Activated CD8-positive, alpha-beta T cell treated with anti-CD3 and anti-CD28 coated beads, Interleukin-2, amount 10 ng/mL, durations not matched to agents 7 days and 5 days (primary cell): ENCODE measurements at places on chromosomes 16 and 17. TPM values are rescaled to one million over a fixed set of nuclear protein-coding genes. Genes with fewer than 3 reads are reported as not detected.
A peak's percentile ranks its signal among the peaks of the same experiment; 100 is the strongest.

Gene RGS11
- total RNA-seq = not detected

Gene CDH8
- total RNA-seq = not detected

Gene KRTAP9-3
- total RNA-seq = not detected

Gene C17orf58
- total RNA-seq = 5.5 TPM

Gene ZNF287
- 5.9 TPM for total RNA-seq

Gene ATP1B2
- not detected for total RNA-seq

Gene MYBBP1A
- total RNA-seq = 76.7 TPM

Gene MFAP4
- total RNA-seq = not detected

Gene KRT39
- total RNA-seq = not detected

GRCh38 chr16:50458667-50459495 is 89.3 kb upstream of the NKD1 start:
- DNase-seq = no peak
- H3K4me1 ChIP-seq = peaks cover 8% of the 10 kb centered on the region
- H3K36me3 ChIP-seq = no peaks in the 10 kb centered on the region
- no peak overlapping the region for H3K4me3 ChIP-seq

DNA sequence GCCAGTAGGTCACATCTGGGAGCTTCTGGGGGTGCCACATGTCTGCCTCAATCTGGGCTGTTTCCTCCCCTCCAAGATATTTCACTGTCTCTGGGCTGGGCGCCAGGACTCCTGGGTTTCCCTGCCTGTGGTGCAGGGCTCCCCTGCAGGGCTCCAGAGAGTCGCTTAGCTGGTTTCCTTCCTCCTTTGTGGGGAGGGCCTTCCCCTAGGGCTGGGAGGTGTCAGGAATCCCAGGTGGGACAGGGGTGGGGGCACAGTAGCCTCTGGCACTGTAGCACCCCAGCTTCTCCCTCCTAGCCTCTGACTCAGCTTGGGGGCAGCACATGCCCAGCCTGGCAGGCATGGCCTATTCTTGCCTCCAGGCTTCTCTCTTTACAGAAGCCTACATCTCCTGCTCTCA is 2.6 kb downstream of the RARA start:
- DNase-seq = no peak
- H3K27ac ChIP-seq = peak overlapping the region; percentile 51
- peaks cover 23% of the 10 kb centered on the region for H3K4me1 ChIP-seq
- peaks cover 10% of the 10 kb centered on the region for H3K36me3 ChIP-seq
- H3K27me3 ChIP-seq = no peaks in the 10 kb centered on the region
- no peak overlapping the region for H3K4me3 ChIP-seq

- no peak overlapping the region for H3K4me3 ChIP-seq
- H3K27ac ChIP-seq = no peak overlapping the region
- H3K4me1 ChIP-seq = no peaks in the 10 kb centered on the region
- H3K36me3 ChIP-seq = no peaks in the 10 kb centered on the region
- no peak for DNase-seq
These were observed 17.4 kb upstream of the ZNF469 start for GRCh38 chr16:88365244-88365865.

DNA sequence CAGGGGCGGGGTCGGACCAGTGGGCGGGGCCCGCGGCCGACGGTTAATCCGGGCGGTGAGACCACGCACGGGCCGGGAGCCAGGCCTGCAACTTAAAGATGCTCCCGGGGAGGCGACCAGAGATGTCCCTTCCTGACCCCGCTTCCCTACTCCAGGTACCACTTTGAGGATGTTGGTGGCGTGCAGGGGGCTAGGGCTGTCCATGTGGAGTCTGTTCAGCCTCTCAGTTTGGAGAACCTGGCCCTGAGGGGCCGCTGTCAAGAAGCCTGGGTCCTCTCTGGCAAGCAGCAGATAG is 580 bp downstream of the RANGRF start:
- H3K27me3 ChIP-seq = no peaks in the 10 kb centered on the region
- H3K27ac ChIP-seq = peak overlapping the region; percentile 86
- peaks cover 19% of the 10 kb centered on the region for H3K36me3 ChIP-seq

GRCh38 chr17:12098568-12098967 is 77.9 kb downstream of the MAP2K4 start:
- no peaks in the 10 kb centered on the region for H3K4me1 ChIP-seq
- DNase-seq = no peak
- H3K4me3 ChIP-seq = no peak overlapping the region
- peaks cover 38% of the 10 kb centered on the region for H3K36me3 ChIP-seq
- H3K27me3 ChIP-seq = no peaks in the 10 kb centered on the region

- no peak overlapping the region for H3K4me3 ChIP-seq
- no peaks in the 10 kb centered on the region for H3K27me3 ChIP-seq
- no peaks in the 10 kb centered on the region for H3K4me1 ChIP-seq
- no peaks in the 10 kb centered on the region for H3K36me3 ChIP-seq
These were observed 137.5 kb downstream of the SDK2 start for GRCh38 chr17:73506470-73507435.

DNA sequence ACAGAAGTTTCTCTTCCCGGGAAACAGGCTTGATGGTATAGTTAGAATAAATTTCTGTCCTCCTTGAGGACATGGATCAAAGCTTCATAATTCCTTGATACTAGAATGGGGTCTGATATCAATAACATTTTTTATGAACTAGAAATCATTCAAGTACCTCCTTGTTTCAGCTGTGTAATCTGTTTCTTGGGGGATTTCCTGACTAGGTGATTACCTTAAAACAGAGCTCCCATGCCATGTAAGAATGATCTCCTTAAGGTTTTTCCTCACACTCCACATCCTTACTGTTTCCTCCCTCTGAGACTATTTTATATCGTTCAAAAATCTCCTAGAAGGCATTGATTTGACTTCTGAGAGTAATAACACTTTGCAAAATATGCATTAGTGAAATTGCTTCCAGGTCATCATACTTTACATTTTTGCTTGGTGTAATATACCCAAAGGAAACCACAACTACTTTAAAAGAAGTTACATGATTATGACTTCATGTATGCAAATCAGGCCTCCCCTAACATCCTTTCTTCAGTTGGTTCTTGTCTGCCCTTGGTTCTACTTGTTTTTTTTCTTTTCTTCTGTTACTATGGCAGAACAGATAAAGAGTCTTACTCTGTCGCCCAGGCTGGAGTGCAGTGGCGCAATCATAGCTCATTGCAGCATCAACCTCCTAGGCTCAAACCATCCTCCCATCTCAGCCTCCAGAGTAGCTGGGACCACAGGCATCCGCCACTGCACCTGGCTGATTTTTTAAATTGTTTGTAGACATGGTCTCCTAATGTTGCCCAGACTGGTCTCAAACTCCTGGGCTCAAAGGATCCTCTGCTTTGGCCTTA is 388.8 kb downstream of the ZFHX3 start:
- H3K27ac ChIP-seq = no peak overlapping the region
- H3K36me3 ChIP-seq = peaks cover 7% of the 10 kb centered on the region
- no peak overlapping the region for H3K4me3 ChIP-seq
- no peak for DNase-seq

DNA sequence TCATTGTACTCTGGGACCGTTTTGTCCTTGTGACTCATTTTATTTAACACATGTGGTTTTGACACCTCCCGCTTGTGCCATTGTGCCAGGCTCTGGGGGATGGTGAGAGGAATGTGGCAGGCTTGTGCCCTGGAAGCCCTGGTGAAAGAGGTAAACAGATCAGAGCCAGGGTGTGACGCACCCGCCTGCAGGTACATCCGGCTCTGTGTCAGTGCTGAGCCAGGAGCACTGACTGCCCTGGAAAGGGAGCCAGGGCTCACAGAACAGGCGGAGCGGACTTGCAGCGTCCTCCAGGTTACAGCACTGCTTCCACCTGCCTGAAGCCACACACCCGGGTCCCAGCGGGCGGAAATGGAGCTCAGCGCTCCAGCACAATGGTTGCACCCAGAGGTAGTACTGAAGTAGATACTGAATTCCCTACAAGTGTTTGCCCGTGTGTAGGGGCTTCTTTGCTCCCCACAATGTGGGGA is 30.6 kb downstream of the CDRT15 start:
- H3K27me3 ChIP-seq = no peaks in the 10 kb centered on the region
- H3K36me3 ChIP-seq = peaks cover 55% of the 10 kb centered on the region
- peak; percentile 52 for DNase-seq
- no peak overlapping the region for H3K4me3 ChIP-seq
